LoVo (cell line): ENCODE measurements at places on chromosomes 12 and 14.

- DNase-seq, result no peak
These were observed 68.0 kb upstream of the MAX start for GRCh38 chr14:65170318-65170717.

DNA sequence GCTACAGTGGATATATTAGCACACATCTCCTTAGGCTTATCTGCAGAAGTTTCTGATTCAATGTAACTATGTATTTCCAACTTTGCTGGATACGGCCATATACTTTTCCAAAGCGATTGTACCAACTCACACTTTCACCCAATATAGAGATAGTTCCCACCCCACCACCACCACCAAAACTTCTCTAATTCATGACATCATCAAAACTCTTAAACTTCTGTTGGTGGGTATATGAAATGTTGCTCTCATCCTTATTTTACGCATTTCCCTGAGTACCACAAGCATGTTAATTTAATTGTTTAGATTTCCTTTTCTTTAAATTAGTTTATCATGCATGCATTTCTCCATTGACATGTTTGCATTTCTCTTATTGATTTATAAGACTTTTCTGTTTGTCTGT is 95.6 kb downstream of the PRKD1 start:
- no peak for DNase-seq

DNA sequence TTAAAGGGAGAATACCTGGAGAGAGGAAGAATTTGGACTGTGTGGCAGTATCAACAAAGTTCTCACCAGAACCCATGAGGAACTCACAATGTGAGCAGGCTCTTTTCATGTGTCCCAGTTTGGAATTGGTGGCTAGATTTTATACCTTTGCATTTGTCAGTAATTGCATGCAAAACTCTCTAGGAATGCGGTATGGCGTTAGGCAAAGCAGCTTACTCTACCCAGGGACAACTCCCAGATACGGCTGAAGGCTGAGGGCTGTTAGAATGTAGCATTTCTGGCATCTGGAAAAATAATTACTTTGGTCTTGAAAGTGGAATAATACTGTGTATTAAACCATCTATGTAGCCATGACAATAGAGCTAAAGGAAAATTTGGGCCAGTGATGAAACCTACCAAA is 635.5 kb downstream of the SLC16A7 start:
- DNase-seq, result no peak

DNA sequence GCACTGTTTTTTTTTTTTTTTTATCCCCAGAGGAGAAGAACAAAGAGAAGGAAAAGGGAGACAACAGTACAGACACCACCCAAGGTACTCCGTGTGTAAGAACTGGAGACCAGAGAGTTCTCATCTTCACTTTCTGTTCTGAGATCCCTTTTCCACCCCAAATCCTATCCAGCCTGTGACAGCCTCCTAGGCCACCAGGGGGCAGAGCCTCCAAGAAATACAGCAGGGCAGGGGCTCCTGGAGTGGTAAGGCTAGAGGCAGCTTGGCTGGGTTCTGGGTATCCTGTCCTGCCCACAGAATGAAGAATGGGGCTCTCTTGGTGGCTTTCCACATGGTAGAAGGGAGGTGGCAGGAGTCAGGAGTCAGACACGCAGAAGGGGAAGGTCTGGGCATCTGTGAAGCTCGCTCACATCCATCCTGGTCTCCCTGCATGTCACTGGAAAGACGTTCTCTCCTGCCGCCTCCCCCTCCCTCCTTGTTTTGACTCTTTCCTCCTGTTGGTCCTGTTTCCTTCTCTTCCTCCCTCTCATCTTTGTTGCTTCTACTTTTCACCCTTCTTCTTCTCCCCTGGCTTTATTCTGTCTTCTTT is 12.0 kb downstream of the CLSTN3 start:
- DNase-seq, result peak; percentile 12

GRCh38 chr14:51849097-51849496 is 11.3 kb upstream of the GNG2 start:
- no peak for DNase-seq

DNA sequence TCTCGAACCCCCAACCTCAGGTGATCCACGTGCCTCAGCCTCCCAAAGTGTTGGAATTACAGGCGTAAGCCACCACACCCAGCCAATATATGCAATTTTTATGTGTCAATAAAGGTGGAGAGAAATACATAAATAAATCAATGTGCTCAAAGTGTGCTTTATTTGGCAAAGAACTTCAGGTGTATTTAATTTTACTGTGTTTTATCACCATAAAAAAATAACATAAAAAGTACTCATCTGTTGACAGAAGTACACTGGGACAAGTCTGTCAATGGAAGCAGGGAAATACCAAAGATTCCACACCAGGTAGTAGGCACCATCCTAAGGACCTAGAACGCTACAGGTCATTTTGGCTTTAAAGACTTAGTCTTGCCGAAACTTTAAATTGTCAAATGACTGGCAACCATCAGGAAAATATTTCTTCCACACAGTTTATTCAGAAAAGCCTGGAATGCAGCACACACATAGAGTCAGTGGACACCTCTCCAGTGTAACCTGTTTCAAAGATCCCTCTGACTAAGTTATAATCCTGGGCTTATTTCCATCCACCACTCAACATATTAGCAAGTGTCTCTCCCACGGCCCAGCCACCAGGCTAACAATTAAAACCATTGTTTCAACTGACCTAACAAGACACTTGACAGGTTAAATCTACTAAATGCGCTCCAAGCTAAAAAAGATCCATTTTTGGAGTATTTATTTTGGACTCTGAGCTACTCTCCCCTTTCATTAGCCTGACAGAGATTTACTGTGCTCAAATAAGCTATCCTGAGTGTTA is 4.2 kb downstream of the ERO1A start:
- DNase-seq, result no peak

DNA sequence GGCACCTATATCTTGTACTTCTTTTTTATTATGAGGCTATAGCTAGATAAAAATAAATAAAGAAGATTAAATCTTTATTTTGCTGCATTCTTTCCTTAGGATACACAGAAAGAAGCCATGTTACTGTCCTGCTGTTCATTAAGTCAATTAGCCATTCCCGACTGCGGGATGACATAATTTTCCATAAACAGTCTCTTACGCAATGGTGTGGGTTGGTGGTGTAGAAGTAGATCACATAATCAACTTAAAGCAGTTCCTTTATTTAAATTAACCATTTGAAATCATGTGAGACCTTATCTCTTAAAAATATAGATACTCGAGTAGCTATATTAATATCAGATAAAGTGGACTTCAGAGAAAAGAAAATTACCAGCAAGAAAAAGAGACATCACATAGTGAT is 40.2 kb downstream of the TAOK3 start:
- DNase-seq, result no peak

GRCh38 chr14:87153901-87154300 is 839.1 kb downstream of the GALC start:
- DNase-seq, result no peak

- DNase-seq, result peak; percentile 69
These were observed 389.6 kb upstream of the DDHD1 start for GRCh38 chr14:53542732-53543131.

GRCh38 chr14:102370305-102370809 is 7.6 kb downstream of the TECPR2 start:
- DNase-seq, result no peak
